Activated CD8-positive, alpha-beta memory T cell treated with anti-CD3 and anti-CD28 coated beads for 48 hours (primary cell): ENCODE measurements at places on chromosomes 16 and 17.

- no peak for DNase-seq
Measured at GRCh38 chr17:58747674-58748073, 8.0 kb upstream of the PPM1E start.

DNA sequence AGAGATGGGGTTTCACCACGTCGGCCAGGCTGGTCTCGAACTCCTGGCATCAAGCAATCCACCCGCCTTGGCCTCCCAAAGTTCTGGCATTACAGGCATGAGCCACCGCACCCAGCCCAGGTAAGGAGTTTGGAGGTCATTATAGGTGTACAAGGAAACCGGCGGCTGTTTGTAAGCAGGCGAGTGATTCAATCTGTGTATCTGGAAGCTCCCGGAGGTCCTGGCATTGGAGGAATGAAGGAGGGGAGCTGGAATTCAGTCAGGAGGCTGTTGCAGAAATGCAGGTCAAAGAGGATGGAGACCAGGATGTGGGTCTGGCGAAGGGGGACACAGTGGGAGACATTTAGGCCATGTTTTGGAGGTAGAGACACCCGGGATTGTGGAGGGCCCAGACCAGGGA is 18.8 kb downstream of the CDC42EP4 start:
- no peak for DNase-seq

DNA sequence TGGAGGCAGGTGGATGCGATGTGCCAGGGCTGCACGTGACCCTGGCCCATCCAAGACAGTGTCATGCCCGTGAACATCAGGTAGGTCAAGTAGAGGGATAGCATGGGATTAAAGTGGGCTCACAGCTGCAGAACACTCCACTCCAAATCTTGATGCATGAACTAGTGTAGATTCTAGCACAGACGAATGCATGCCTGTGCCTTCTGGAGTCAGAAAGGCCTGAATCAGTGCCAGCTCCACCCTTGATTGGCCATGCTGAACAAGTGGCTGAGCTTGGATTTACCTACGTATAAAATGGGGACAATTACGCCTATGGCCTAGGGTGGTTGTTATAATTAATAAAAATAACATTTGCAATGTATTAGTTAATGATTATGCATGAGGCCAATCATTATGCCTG is 10.6 kb downstream of the IRX3 start:
- DNase-seq = no peak

- DNase-seq = no peak
Measured at GRCh38 chr17:81418710-81419318, 23.6 kb downstream of the BAHCC1 start.

DNA sequence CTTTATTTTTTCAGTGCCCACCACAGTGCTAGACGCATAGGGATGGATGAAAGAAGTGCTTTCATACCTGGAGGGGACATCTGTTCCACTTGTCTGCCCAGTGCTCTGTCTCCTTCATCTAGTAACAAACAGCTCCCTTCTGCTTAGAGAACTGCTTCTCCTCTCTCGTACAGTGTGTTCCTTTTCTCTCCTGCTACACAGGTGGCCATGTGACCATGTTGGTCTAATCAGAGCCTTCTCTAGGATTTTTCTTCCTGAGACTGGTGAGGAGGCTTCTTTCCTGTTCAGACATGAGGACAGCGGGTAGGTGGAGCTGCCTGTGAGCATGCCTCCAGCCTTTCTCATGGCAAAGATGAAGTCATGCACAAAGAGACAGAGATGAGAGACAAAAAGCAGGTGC is 182.7 kb downstream of the TMEM132E start:
- no peak for DNase-seq

DNA sequence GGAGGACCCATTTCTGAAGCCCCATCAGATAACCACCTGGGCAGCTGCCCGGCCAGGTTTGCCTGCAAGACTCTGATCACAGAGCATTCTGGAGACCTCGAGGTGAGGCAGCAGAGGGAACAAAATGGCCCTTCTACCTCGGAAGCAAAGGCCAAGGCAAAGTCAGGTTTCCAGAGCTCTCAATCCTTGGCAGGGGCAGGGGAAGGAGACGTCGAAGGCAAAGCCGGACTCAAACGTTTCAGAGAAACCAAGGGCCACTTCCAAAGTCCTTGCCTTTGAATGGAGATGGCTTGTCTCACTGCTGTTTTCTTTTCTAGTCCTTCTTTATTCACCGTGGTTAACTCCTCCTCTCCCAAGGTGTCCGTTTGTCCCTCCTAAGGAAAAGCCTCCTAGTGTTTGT is 355.3 kb downstream of the SOX9 start:
- DNase-seq = no peak

- DNase-seq = no peak
Measured at GRCh38 chr16:23500862-23501225, 9.4 kb downstream of the GGA2 start.

DNA sequence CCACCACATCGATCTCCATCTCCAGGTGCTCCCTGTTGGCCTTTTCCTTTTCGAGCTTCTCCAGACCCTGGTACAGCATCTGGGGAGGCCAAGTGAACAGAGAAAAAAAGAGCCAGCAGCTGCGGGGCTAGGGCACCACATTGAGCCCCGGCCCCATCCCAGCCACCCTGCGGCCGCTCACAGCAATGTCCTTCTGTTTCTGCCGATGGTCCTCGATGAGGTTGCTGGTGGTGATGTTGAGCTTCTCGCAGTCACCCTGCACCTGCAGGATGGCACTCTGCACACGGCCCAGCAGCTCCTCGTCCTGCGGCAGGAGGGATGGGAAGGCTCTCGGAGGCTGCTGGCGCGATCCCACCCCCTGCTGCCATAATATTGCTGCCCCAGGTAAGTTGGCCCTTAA is 15.5 kb downstream of the UBALD2 start:
- no peak for DNase-seq

DNA sequence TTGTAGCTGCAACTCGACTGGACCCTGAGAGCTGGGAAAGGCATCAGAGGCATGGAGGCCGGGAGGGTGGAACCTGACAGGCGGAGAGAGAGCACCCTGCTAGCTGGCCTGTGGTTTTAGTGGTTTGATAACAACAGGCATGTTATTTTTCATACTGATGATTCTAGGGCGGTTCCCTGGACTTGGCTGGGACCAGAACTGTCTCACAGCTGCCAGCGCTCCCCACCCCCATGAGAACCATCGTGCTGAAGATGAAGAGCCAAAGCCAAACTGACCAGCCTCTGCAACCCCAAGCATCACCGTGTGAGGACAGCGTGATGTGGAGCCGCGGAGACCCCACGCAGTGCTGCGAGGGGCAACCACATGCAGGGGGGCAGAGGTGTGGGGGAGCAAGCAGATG is 28.5 kb downstream of the MXRA7 start:
- no peak for DNase-seq

GRCh38 chr17:40402668-40403067 is 15.0 kb downstream of the TOP2A start:
- no peak for DNase-seq

DNA sequence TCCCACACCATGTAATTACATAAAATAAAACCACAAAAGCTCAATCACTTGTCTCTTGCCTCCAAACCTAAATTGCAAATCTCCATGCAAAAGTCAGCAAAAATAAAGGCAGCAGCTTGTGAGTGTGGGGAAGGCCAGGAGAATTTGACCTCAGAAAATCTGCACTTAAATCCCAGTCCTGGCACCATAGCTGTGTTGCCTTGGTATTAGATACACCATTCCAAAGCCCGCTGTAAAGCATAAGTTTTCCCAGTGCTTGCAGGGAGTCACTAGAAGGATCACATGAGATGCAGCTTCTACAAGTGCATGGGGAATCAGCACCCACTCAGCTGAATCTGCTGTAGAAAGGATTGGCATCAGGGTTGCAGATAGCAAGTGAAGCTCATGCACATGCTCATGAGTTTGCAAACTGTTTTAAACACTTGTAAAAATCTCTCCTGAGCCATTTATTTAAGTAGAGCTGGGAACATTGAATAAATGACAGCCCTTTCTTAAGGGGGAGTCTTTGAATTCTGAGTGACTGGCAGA is 495.0 kb upstream of the HSBP1 start:
- no peak for DNase-seq

GRCh38 chr16:89198417-89199240 is 1.7 kb downstream of the SLC22A31 start:
- DNase-seq = no peak

DNA sequence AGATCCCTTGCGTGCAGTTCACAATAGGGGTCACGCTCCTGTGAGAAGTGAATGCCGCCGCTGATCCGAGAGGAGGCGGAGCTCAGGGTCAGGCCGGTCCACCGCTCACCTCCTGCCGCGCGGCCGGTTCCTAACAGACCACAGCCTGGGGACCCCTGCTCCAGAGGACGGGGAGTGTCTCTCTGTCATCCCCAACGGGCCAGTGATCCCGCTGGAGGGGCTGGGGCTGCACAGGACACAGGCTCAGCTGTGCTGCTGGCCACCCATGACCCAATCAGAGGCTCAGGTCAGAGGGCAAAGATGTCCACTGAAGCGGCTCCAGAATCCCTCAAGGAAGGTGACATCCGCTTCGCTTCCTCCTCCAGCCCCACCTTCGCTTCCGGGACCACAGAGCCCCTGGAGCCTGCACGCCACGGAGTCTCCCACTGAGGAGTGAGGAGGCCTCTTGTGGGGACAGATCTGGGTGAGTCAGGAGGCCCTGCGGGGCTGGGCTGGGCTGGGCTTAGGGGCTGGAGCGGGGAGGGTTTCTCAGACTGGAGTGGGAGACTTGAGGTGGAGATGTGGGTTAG is 115.4 kb downstream of the METRNL start:
- no peak for DNase-seq

DNA sequence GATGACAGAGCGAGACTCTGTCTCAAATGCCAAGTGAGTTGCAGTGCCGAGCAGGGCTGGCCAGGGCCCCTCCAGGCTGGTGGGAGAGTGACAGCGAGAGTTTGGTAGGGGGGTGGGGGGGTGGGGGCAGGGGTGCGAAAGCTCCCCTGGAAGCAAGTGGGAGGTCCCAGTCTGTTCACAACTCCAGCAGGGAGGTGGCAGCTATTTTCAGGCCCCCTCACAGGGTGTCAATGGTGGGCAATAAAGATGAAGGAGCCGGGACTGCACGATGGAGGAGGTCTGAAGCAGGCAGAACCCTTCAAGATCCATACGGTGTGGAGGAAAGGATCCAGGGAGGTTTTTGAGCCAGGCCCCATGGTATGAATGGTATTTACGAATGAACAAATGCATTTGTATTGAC is 83.7 kb downstream of the PGS1 start:
- no peak for DNase-seq

DNA sequence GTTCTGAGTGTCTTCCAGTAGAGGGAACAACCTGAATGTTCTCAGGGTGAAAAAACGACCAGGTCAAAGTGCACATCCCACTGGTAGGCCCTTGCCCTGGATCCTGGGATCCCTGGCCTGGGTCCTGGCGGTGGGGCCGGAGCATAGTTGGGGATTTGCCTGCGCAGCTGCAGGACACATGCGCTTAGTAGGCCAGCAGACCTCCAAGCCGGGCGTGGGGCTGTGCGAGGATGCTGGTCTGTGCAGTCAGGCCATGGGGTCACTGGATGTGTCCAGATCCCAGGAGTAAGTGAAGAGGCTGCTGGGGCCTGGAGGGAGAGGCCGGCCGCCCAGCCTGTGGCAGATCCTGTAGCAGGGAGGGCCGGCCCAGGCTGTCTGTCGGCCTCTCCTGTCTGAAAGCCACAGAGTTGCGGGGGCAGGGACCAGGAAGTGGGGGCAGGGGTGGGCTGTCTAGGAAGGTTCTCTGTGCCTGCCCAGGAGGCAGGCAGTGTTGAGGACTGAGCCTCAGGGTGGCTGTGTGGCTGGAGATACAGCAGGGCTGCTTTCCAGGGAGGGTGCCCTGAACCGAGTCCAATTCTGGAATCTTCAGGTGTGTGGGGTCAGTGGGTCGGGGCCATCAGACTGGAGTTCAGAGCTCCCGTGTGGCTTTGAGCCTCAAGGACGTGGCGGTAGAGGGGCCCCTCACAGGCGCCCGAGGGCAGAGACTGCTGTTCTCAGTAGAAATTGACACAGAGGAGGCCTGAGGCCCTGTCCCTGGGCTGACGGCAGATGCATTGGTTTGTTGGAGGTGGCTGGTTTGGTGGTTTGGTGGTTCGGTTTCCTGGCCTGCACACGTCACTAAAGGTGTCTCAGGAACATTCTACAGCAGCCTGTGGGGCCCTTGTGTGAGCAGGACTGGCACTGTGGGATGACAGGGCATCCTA is 17.2 kb upstream of the NUDT16L1 start:
- DNase-seq = no peak

DNA sequence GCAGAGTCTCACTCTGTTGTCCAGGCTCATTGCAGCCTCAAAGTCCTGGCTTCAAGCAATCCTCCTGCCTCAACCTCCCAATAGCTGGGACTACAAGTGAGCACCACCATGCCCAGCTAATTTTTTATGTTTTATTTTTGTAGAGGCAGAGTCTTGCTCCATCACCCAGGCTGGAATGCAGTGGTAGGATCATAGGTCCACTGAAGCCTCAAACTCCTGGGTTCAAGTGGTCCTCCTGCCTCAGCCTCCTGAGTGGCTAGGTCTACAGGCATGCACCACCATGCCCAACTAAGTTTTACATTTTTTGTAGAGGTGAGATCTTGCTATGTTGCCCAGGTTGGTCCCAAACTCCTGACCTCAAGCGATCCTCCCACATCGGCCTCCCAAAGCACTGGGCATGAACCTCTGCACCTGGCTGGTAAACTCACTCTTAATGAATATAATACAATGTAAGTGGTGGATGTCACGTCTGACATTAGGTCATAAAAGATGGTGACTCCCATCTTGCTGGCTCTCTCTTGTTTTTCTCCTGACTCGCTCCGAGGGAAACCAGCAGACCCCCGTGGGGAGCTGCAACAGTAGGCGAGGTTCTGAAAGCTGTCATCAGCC is 126.2 kb downstream of the IRX3 start:
- no peak for DNase-seq

DNA sequence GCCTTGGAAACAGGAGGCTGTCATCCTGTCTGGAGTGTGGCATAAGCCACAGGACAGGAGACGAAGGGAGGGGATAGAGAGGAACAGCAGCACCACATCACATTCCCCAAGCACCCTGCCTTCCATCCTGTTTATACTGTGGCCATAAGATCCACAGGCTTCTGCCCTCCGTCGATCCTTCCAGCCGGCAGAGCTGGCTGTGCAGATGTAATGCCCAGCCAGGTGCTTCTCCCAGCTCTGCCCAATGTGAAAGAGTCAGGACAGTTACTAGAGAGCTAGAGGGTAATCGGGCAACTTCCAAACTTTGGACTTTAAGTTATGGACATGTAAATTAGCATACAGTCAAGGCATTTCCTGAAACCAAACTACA is 368.4 kb downstream of the SOX9 start:
- no peak for DNase-seq

- no peak for DNase-seq
Measured at GRCh38 chr16:67915831-67916723, 15.6 kb downstream of the CTRL start.
